ENCODE measurements at places on chromosomes 4 and X.

DNA sequence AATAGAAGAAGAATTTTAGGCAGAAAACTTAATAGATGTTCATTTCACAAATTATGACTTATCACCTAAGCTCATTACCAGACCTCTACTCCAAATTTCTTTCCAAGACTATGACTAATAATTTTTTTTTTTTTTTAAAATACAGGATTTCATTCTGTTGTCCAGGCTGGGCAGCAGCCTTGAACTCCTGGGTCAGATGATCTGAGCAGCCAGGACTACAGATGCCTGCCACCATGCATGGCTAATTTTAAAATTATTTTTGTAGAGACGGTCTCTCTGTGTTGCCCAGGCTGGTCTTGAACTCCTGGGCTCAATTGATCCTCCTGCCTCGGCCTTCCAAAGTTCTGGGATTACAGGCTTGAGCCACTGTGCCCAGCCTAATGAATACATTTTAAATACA, 119.2 kb downstream of the ARHGAP10 start:
- DNase-seq = no peak

DNA sequence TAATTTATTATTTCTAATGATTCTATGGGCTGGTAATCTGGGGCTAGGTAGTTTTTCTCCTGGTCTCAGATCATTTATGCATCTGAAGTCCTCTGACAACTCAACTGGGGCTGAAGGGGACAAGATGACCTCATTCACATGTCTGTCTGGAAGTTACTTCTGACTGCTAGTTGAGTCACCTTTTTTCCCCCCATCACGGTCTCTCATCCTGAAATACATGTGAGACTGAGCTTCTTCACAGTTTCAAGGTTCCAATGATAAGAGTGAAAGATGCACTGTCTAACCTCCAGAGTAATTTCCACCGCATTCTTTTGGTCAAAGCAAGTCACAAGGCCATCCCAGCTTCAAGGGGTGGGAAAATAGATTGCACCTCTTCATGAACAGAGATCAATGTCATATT, 356.7 kb upstream of the RPS6KA3 start:
- DNase-seq = no peak

GRCh38 chr4:165481053-165481835, 102.4 kb downstream of the CPE start:
- no peak for DNase-seq

DNA sequence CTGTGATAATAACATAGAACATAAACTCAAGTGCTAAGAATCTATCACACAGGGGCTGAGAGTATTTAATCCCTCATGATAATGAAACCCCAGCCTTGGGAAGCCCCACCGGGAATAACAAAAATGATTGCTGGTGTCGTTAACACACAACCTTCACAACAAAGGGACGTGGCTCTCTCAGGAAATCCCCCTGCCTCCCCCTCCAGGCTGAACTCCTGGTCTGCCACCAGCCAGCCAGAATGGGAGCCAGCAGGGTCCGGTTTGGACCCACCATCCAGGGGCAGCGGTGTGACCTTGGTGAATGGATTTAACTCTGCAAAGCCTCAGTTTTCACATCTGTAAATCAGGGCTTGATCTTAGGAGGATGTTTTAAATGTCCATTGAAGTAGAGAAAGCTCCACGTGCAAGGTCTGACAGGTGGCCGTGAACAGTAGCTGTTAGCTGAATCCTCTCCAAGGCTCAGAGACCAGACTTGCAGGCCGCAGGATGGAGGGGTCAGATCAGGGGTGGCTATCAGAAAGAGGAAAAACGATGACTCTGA, 46.5 kb downstream of the ABLIM2 start:
- no peak for DNase-seq

- DNase-seq = peak; percentile 46
Measured at GRCh38 chr4:87058356-87059073, 123.7 kb downstream of the AFF1 start.

GRCh38 chr4:37546586-37546985, 139.6 kb downstream of the RELL1 start:
- no peak for DNase-seq

- DNase-seq = no peak
Measured at GRCh38 chr4:186823989-186824388, 100.3 kb upstream of the FAT1 start.

- DNase-seq = no peak
Measured at GRCh38 chr4:26557164-26557563, 26.7 kb upstream of the TBC1D19 start.

- no peak for DNase-seq
Measured at GRCh38 chr4:128908735-128909134, 99.2 kb downstream of the JADE1 start.

- DNase-seq = peak; percentile 55
Measured at GRCh38 chr4:99808260-99808857, 8.3 kb upstream of the DAPP1 start.

DNA sequence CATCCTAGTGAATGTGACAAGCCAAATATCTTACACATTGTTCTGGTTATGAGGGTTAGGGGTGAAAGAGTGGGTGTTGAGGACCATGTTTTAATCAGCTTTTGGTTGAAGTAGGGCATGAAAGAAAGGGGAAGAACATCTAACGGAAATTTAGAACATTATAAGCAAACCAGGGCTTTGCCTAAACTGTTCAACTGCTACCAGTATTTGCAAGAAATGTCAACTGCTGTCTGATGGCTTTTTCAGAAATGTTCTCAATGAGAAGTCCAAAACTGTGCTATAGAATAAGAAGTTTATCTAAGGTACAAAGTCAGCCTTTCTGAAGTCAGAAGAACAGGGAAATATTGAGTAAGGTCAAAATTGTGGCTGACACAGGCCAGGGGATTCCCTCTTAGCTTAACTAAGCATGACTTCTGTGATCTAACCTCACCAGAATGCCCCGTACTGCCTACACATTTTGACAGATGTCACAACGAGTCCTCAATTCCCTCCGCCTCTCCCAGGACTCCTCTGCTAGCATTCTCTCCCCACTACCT, 67.1 kb downstream of the DTHD1 start:
- no peak for DNase-seq

- DNase-seq = no peak
Measured at GRCh38 chrX:39721566-39722279, 376.0 kb downstream of the BCOR start.

DNA sequence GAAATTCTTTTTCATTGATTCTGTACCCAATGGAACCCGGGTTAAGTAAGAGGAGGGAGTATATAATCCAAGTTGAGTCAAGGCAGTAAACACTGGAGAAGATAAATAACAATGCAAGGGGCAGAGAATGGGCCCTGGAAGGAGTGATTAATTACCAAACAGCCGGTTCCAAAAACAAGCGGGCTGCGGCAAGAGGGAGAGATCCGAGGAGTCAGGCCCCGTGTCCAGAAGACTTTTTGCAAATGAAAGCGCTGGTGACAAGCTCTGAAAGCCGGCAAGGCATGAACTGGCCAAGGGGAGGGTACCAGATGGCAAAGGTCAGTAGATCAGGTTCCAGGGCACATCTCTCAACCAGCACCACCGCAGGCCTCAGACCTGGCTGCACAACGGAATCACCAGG, 294.9 kb downstream of the BCOR start:
- DNase-seq = no peak

DNA sequence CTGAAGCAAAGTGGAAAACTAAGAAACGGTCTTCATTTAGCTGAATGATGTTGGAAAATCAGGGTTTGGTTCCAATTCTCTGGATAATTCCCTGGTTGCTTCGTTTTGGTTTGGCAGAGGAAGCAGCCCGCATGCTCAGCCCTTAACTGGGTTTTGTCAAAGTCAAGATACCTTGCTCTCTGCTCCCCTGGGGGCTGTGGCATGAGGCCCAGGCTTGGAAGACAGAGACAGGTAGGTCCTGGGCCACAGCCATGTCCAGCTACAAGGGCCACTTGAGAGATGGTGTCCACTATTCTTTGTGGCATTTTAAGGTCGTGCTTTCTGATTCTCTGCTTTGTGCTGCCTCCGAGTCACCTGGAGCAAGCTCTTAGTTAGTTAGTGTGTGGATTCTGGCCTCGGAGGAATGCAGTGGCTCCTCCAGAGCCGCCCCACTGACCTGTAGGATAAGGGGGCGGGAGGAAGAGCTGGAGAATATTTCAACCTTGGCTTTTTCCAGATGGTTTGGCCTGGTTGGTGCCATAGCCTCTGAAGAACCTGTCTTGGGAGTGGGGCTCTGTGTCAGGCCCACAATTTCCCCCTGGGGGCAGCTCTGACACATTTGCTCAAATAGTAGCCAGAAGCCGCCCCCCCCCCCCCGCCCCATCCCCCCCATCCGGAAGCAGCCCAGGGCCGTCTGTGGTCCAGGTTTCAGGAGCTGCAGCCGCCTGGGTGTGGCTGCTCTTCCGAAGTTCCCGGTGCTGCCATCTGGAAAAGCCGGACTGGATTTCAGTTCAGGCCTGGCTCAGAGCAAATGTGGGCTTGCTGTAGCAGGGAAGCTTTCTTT, 147.1 kb downstream of the NHS start:
- DNase-seq = no peak

DNA sequence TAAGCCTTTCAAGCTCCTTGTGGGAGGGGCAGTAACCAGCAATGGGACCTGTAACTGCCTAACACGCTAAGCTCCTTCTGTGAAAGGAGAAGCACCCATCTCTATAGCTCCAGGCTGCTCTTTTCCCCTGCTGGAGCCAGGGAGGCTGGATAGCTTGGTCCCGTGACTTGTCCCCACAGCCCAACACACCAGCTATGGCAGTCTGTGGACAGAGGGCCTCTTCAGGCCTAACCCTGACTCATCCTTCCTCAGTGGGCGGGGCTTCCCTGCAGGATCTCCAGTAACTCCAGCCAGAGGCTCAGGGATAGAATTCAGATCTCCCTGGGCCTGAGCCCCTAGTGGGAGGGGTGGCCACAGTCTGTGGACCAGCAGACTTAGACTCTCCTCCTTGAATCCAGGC, 1290.1 kb downstream of the PCDH7 start:
- DNase-seq = no peak

GRCh38 chr4:102022343-102022742, 231.8 kb downstream of the BANK1 start:
- DNase-seq = no peak

DNA sequence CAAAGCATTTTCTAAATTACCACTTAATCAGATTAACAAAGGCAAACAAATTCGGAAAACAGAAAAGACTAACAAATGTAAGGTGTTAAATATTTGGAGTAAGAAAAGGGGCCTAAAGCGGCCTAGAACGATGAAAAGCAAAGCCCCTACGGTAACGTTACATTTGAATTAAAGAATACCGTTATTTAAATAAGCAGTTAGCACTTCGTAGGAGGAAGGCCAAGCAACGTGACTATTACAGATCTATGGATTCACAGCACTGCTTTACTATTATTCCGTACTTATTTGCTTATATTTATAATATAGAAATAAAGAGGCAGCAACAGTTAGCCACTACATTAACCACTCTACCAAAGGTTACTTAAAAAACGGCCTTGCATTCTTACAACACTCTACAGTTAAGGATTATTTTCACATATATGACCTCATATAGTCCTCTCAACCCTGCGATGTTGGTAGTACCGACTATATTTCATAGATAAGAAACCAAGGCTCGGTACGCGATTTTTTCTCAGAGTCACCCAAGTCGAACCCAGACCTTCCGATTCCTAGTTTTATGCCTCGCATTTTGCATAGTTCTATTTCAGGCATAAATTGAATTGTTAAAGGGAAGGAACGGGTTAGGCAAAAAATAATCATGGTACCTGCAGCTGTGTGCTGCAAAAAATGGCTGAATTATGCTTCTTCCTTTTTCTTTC, 2.9 kb downstream of the KLHL15 start:
- no peak for DNase-seq

GRCh38 chrX:49922291-49923241, at the start of gene CLCN5:
Gene CLCN5, plus strand, starts transcription at chrX:49922596. Its CDS starts 2,703 bp downstream, at chrX:49925299.
- DNase-seq = peak; percentile 90

DNA sequence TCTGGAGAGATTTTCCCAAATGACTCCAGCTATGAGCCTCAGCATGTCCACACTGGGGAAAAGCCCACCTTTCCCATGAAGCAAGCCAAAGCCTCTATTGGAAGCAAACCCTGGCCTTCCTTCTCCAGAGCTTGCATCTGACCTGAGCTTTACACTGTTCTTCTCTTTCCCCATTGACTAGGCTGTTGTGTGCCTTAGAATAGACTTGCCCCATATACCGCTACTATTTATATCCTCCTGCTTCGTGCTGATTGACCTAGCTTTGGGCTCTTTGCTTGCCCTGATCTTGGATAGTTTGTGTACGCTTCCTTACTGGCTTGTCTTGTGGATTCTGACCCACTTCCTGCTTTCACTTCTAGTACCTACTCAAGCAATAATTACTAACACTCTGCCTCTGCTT, 30.9 kb downstream of the FAM9B start:
- no peak for DNase-seq

- DNase-seq = no peak
Measured at GRCh38 chr4:147094238-147094637, 148.6 kb upstream of the TTC29 start.

DNA sequence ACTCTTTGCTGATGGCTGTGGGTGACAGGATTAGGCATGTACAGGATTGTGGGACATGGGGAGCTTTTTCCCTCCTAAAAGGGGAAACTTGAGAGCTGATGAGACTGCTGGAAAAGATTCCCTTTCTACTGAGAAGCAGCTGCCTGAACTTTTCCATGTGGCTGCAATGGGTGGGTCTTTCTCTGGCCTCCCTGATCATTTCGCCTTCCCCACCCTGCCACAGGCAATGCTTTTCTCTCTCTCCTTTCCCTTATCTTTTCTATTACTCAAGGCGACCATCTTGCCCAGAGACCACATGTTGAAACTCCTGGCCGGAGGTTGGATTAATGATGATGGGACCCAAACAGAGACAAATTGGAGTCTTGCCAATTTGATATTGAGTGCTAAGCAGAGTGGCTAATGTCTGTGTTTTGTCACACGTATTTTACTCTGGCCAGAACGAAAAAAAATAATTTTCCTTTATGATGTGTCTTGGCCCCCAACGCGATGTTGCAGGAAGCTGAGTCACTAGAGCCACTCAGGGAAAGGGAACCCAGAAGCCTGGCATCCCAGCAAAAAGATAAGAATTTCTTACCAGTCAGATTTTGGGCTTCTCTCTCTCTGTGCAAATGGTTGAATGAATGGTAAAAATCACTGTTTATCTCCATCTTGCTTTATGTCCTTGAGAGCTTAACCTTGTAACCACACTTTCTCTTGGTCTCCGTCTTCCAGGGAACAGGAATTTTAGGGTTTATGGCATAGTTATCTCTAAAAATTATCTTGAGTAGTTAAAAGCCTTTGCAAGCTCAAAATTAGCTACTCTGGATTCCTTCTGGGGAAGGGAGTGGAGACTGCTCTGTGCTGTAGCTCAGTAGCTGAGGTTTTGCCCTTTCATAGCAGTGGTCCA, 19.4 kb upstream of the ATP8A1 start:
- DNase-seq = no peak
